Left ventricle myocardium inferior (tissue), 1 donor: ENCODE measurements at places on chromosomes 16 and 17. TPM values are rescaled to one million over a fixed set of nuclear protein-coding genes. Genes with fewer than 3 reads are reported as not detected.

DNA sequence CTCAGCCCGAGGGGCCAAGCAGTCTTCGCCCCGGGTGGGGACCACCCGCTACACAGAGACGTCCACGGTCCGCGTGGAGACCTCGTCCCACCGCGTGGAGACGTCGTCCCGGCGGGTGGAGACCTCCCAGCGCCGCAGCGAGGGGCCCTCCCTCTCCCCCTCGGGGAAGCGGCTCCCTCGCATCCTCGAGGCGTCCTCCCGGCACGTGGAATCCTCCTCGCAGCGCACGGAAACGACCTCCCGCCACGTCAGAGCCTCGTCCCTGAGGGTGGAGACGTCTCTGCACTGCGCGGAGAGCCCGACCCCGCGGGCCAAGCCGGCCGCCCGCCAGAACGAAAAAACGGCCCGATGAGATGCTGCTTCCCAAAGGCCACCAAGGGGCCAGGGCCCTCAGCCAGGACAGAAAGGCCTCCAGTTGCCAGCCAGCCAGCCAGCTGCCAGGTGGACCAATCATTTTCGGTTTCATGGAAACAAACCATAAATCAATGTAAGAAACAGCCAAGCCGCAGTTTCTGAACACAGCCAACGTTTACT lies 424 bp downstream of the C17orf100 start:
- peaks cover 60% of the 10 kb centered on the region for H3K4me1 ChIP-seq
- peak overlapping the region; percentile 88 for H3K27ac ChIP-seq
- peaks cover 24% of the 10 kb centered on the region for H3K36me3 ChIP-seq
- no peak for DNase-seq

DNA sequence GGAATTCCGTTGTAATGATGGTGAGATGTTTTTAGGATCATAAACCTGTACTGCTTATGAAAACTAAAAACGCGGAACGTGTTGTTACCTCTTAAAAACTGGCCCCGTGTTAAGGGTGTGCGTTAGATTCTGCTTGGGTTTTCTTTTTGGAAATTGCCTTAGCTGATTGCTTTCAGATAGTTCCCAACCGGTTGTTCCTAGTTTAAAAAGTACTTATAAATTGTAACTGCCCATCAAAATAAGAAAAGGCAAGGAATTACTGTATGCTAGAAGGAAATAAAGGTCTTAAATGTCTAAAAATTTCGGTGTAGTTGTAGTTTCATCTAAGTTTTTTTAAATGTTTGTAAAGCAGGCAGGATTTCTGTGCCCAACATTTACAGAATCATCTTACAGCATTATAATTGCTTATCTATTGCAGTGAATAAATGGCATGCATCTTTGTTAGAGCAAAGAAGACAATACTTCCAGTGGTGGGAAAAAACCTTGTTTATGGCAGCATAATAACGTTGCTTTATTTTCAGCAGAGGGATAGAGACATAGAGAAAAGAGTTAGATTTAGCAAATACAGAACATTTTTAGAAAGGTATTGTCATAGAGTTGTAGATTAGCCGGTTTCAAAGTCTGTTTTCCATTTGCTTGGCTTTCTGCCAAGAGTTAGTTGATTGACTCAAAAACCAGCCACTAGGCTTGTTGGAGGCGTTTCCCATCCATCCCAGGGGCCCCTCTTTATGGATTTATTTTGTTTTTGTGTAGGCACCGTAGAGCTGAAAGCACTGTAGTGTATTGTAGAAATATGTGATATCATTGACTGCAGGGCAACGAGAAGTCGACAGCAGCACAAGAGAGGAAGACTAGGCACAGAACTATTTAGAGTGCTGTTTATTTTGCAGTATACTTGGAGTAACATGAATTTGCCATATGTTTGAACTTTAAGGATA lies 1.7 kb downstream of the PPM1D start:
- peak overlapping the region; percentile 93 for H3K4me3 ChIP-seq
- peak overlapping the region; percentile 99 for H3K27ac ChIP-seq
- H3K36me3 ChIP-seq = no peaks in the 10 kb centered on the region
- no peak for DNase-seq
- no peaks in the 10 kb centered on the region for H3K27me3 ChIP-seq

Gene NLK
- 26.3 TPM for total RNA-seq

GRCh38 chr16:27403601-27403992 lies 1.6 kb downstream of the IL21R start:
- no peak for DNase-seq
- no peak overlapping the region for H3K27ac ChIP-seq
- no peaks in the 10 kb centered on the region for H3K36me3 ChIP-seq
- peaks cover 17% of the 10 kb centered on the region for H3K4me1 ChIP-seq

GRCh38 chr16:56990407-56991286 lies 1.3 kb downstream of the NLRC5 start:
- H3K36me3 ChIP-seq = no peaks in the 10 kb centered on the region
- peaks cover 81% of the 10 kb centered on the region for H3K4me1 ChIP-seq
- DNase-seq = no peak
- H3K27ac ChIP-seq = peak overlapping the region; percentile 92

DNA sequence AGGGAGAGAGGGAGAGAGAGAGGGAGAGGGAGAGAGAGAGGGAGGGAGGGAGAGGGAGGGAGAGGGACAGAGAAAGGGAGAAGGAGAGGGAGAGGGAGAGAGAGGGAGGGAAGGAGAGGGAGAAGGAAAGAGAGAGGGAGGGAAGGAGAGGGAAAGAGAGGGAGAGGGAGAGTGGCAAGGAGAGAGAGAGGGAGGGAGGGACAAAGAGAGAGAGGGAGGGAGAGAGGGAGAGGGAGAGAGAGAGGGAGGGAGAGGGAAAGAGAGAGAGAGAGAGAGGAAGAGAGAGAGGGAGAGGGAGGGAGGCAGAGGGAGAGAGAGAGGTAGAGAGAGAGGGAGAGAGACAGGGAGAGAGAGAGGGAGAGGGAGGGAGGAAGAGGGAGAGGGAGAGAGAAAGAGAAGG lies 73.5 kb downstream of the AXIN2 start:
- peaks cover 2% of the 10 kb centered on the region for H3K4me1 ChIP-seq
- no peak overlapping the region for H3K27ac ChIP-seq
- no peak overlapping the region for H3K4me3 ChIP-seq
- H3K36me3 ChIP-seq = no peaks in the 10 kb centered on the region
- DNase-seq = no peak
- H3K27me3 ChIP-seq = no peaks in the 10 kb centered on the region

DNA sequence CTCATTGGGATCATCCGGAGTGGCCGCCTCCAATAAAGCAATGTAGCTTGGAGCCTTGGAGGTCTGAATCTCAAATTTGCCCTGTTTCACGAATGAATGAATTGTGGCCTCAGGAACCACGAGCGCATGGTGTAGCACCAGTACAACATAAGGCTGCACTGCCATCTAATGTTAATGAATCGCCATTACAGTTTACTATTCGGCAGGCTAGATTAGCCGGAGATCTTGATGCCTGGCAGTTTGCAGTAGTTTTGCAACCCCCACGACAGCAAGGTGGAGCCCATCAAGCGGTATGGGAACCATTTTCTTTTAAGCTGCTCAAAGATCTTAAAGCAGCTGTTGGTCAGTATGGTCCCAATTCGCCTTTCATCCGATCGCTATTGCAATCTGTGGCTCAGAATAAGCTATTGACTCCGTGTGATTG lies 18.8 kb downstream of the ALOX15B start:
- H3K4me3 ChIP-seq = no peak overlapping the region
- no peak overlapping the region for H3K27ac ChIP-seq
- peaks cover 77% of the 10 kb centered on the region for H3K27me3 ChIP-seq
- no peak for DNase-seq
- H3K36me3 ChIP-seq = no peaks in the 10 kb centered on the region

Gene SLC4A1
- total RNA-seq = not detected

Gene RASD1
- total RNA-seq = 25.4 TPM

DNA sequence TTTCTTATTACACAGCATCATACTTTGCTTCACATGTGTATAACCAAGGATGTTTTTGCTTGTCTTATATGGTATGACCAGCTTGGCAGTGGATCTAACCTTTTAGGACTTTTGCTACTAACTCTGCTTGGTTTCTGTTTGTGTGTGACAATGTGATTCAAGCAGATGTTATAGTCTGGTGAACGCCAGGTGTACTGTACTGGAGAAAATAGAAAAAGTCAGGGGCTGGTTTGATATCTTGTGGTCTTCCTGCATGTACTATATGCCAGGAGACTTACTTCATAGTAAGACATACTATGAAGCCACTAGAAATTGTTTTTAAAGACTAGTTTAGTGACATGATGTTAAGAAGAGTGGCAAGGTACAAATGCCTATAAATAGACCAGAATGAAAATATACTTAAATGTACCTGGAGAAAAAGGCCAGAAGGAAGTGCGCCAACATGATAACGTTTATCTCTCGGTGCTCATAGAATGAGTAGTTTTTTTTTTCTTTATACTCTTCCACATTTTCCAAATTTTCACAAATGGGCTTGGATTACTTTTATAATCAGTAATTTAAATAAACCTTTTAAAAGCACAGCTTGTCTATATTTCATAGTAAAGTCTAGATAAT lies 112.3 kb downstream of the PRKCA start:
- no peak overlapping the region for H3K4me3 ChIP-seq
- DNase-seq = no peak
- H3K36me3 ChIP-seq = no peaks in the 10 kb centered on the region
- H3K4me1 ChIP-seq = no peaks in the 10 kb centered on the region

GRCh38 chr17:73400915-73401545 lies 89.2 kb upstream of the CDC42EP4 start:
- DNase-seq = no peak
- H3K27ac ChIP-seq = no peak overlapping the region
- no peaks in the 10 kb centered on the region for H3K36me3 ChIP-seq

- peak overlapping the region; percentile 96 for H3K27ac ChIP-seq
- H3K27me3 ChIP-seq = no peaks in the 10 kb centered on the region
- H3K36me3 ChIP-seq = no peaks in the 10 kb centered on the region
- peak overlapping the region; percentile 88 for H3K4me3 ChIP-seq
- peak; percentile 62 for DNase-seq
These were observed 3.9 kb downstream of the GLIS2 start for GRCh38 chr16:4319454-4320421.

Gene ASB16
- 12.9 TPM for total RNA-seq

DNA sequence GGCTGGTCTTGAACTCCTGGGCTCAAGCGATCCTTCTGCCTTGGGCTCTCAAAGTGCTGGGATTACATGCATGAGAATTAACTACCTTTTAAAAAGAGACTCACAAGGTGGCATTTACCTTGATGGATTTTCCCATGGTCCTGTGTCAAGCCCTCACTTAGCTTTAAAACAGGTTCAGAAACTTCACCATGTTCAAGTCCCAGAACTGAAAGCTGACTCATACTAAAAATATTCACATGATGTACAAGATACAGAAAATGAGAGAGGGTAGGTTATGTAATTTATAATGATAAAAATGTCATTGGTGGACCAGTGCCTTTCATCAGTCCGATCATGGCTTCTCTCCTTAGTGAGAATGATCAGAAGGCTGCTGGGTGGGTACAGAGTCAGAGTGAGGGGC lies 4.3 kb upstream of the AKAP1 start:
- H3K27me3 ChIP-seq = no peaks in the 10 kb centered on the region
- no peak overlapping the region for H3K4me3 ChIP-seq

Gene CPNE7
- not detected for total RNA-seq

- no peak overlapping the region for H3K4me3 ChIP-seq
- H3K27me3 ChIP-seq = no peaks in the 10 kb centered on the region
- H3K4me1 ChIP-seq = peaks cover 18% of the 10 kb centered on the region
- peaks cover 7% of the 10 kb centered on the region for H3K36me3 ChIP-seq
These were observed 23.2 kb downstream of the SLC39A11 start for GRCh38 chr17:73069164-73069770.

DNA sequence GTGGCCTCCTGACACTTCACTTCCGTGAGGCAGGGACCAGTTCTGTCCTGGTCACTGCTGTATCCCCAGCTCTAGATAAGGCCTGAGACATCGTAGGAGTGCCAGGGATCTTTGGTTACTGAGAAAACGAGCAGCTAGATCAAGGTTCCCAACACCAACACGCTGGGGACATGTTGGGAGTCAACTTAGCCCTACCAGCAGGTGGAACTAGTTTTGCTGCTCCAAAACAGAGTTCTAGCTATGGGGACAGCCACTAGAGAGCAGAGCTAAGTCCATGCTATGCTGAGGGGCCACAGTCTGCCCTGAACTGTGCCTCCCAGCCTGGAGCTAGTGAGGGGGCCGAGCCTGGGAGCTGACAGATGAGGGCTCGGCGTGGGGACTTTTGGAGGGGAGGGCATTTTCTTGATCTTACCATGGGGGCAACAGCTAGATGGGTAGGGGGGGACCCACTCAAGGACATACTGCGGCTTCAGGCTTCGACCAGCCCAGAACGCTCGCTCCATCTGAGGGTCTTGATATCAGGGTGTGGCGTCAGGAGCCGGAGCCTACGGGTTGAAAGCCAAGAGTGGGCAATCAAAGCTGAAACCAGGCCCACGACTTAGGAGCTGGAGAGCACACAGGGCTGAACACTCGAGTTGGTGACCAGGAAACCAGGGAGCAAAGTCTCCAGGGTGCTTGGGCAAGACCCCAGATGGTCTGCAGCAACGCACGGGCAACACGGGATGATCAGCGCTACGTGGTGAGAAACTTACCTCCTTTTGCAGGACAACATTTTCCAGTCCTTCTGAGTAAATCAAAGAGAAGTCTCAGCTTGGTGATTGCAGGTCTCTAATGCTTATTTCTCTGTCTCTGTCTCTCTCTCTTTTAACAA lies 13.4 kb downstream of the SNX20 start:
- H3K27ac ChIP-seq = peak overlapping the region; percentile 38
- H3K36me3 ChIP-seq = no peaks in the 10 kb centered on the region
- no peak overlapping the region for H3K4me3 ChIP-seq
- peaks cover 3% of the 10 kb centered on the region for H3K27me3 ChIP-seq
- no peak for DNase-seq

DNA sequence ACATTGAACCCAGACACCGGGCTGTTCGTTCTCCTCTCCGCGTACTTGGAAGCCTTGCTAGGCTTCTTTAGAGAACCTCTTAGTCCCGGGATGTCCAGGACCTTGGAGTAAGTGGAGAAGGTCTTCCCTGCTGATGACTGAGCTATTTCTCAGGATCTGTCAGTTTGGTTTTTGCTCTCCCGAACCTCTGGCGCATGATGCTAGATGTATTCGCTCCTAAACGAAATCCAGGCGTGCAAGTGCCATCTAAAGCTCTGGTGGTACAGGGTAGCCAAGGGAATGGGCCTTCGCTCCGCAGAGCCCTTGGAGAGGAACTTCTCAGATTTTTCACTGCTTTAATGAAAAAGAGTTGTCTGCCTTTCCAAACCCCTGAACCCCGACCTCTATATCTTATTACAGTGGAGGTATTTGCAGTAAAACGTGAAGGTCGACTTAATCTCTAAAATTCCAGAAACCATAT lies 547 bp downstream of the VMP1 start:
- H3K4me1 ChIP-seq = peaks cover 72% of the 10 kb centered on the region
- no peaks in the 10 kb centered on the region for H3K36me3 ChIP-seq
- H3K27me3 ChIP-seq = no peaks in the 10 kb centered on the region
- H3K4me3 ChIP-seq = peak overlapping the region; percentile 88
- H3K27ac ChIP-seq = peak overlapping the region; percentile 93

Gene SLC38A8
- total RNA-seq = not detected

GRCh38 chr17:17913695-17914332 lies 58.4 kb downstream of the TOM1L2 start:
- peak; percentile 42 for DNase-seq
- peak overlapping the region; percentile 41 for H3K27ac ChIP-seq
- no peaks in the 10 kb centered on the region for H3K36me3 ChIP-seq
- no peak overlapping the region for H3K4me3 ChIP-seq

Gene PRAC2
- not detected for total RNA-seq

DNA sequence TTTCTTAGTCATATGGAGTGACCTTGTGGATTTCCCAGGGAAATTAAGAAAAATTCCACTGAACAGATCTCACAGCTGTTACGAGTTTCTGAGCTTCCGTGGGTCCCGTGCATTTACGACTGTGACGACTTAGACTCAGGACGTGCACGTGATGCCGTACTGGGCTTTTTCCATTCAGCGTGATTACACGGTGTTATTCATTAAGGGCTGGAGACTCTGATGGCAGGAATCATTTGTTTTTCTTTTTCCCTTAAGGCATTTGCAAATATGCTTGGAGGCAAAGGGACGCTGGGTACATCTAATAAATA lies 57.2 kb downstream of the TBC1D16 start:
- no peaks in the 10 kb centered on the region for H3K27me3 ChIP-seq
- no peak overlapping the region for H3K4me3 ChIP-seq
- H3K36me3 ChIP-seq = no peaks in the 10 kb centered on the region
- DNase-seq = no peak

Gene LGALS9
- 15.2 TPM for total RNA-seq
